ENCODE measurements at places on chromosomes 7 and 10.
A peak's percentile ranks its signal among the peaks of the same experiment; 100 is the strongest.

- no peak for DNase-seq
Measured at GRCh38 chr10:80996615-80997193, 459.0 kb downstream of the SH2D4B start.

DNA sequence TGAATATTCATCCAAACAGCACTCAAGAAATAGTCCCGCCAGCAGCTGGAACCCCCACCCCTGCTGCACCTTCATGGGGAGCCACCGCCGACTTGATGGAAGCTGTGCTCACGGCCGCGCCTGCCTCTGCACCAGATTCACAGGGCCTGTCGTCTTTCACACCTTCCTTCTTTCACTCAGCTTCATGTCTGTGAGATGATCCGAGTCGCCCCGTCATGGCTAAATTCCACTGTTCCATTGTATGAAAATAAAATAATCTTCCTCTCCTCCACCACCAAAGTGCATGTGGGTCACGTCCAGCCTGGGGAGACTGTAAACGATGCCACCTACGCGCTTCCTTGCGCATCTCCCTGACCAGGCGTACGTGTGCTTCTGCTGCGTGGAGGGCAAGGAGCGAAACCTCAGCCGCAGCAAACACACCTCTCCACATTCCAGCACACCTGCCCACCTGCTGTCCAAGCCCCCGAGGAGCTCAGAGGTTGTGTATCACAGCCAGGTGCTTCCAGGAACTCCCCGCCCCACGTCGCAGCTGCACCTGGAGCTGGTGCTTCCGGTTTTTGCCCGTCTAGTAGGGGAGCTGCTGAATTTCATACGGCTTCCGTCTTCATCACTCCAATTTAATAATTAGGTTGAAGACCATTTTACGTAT, 137.0 kb downstream of the PTPRN2 start:
- DNase-seq, result no peak

GRCh38 chr7:41954976-41955375, 252.1 kb upstream of the INHBA start:
- DNase-seq, result no peak

DNA sequence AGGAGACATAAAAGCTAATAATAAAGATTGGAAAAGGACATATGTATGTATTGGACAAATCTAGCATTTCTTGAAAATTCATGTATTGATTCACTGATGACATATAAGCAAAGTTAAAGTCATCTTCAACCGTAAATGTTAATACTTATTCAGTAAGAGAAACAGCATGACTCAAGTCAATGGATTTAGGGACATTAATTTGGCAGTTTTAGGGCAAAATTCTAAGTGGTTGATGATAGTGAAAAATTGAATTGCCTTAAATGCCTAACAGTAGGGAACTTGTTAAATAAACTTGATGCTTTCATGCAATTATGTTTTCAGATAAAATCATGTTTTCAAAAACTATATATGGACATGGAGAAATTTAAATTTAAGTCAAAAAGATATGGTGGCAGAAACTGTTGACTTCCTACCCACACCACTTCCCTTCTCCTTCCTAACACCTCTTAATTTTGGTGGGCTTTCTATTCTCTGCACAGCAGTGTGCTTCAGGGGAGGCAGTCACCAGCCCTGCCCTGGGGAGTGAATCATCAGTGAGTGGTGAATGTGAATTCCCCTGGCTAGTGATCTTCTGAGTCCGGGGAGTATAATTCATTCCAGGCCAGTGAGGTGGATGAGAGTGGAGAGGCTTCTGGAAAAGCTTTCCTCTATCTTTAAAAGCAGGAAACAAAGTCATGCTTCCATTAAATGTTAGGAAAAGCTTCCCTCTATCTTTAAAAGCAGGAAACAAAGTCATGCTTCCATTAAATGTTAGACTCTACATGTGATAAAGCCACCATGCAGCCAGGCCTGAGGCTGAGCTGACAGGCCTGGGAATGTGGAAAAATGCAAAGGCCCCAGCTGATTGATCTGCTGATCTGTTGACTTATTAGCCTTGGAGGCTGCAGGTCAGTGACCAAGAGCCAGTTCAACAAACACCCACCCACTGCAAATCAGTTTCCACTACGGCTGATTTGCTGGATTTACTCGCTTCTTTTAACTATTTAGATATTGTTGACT, 25.2 kb upstream of the ITGB1 start:
- DNase-seq, result peak; percentile 68

GRCh38 chr7:27166531-27167505, 1.5 kb upstream of the HOXA9 start:
- DNase-seq, result no peak

DNA sequence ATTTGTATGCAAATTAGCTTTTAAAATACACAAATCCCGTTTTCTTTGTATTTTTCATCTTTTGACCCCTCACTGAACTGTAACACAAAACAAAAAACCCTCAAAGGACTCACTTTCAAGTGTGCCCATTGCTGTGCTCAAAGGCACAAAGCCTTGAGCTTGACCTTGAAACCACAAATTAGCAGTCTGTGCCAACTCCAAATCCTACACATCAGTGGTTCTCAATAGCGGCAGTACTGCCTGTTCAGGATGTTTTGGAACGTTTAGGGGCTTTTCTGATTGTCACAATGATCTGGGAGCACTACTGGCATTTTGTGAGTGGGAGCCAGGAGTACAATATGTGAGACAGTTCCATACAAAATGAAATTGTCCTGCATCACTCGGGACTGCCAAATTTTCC, 55.5 kb downstream of the KDM7A start:
- DNase-seq, result no peak

DNA sequence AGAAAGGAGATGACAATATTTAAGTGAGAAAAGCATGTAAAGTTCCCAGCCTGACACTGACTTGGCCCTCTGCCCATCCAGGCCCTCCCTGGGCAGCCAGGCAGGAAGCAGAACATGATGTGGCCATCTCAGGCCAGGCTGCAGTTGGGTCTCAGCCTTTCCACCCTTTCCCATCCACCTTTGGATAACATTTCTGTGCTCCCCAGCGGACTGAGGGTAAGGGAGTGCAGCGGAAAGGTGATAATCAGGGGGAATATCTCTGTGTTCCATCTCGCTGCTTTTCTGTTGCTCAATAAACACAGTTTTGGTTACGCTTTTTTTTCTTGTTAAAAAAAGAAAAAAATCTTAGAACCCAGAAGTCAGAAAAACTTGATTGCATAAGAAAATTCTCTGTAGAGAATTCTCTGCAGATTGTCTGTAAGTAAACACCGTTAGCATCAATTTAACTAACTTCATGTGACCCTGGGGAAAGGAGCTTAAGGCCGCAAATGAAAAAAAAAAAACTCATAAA, 37.2 kb upstream of the TARP start:
- DNase-seq, result no peak

DNA sequence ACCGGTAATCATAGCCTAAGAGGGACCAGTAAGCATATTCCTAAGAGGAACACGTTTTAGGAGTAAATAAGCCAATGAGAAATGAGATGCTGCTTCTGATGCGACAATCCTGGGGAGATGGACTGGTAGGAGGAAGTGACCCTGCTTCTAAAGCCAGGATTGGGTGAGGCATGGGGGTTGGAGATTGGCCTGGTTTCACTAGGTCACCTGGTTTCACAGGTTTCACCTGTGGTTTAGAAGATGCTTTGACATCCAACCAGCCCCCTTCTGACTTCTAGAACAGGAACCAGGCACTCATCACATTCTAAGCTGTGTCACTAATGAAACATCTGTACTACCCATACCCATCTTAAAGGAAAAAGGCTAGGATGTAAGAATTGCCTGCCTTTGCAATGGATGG, 53.0 kb upstream of the BAMBI start:
- no peak for DNase-seq

DNA sequence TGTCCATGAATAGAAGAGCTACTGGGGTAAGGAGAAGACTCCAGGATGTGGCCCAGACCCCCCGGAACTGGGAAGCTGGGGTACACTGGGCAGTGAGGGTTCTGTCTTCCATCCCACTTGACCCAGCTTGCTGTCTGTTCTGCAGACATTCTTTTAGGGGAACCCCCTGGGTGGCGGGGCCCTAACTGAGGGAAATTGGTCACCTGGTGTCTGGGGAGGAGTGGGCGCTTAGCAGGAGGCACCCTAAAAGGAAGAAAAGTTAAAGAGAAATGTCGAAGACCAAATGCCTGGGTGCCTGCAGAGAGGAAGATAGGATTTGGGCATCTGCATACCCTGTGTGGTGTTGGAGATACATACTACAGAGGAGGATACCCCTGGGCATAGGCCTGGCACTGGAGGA, 1.0 kb downstream of the AP1S1 start:
- no peak for DNase-seq

- no peak for DNase-seq
Measured at GRCh38 chr10:78996792-78997129, 72.0 kb upstream of the ZMIZ1 start.

DNA sequence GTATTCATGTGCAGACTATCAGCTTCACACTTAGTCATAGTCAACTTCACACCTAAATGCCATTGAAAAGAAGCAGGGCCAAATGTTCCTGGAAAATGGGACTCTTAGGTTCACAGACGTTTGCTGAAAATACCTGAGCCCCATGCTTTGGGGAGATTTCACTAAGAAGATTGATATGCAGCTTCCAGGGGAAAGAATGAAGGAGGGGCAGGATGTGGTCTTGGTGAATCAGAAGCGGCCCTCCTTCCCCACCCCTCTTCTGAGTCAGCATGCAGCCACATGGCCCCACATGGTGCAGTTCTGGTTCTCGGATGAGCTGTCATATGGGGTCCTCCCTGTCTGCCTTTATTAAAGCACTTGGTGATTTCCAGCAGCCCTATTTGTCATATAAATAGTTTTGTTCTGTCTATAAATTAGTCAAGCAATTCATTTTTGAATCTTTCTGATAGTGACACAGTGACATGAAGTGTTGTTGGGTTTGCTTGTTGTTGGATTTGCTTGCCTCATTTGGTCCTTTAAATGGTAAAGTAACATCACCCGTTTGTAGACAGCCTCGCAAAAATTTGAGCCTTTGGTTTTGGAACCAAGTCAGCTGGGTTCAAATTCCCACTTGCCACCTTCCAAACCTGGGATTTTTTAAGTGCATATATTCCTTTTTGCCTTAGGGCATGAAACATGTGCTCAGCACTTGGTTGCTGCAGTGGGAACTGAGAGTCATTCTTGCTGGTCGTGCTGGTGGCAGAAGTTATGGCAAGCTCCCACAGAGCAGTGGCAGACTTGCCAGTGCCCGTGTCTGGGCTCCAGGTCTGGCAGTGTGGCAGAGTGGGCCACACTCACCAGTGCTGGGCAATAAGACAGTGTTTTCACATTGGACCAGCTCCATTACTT, 68.1 kb upstream of the CDK6 start:
- DNase-seq, result peak; percentile 79

DNA sequence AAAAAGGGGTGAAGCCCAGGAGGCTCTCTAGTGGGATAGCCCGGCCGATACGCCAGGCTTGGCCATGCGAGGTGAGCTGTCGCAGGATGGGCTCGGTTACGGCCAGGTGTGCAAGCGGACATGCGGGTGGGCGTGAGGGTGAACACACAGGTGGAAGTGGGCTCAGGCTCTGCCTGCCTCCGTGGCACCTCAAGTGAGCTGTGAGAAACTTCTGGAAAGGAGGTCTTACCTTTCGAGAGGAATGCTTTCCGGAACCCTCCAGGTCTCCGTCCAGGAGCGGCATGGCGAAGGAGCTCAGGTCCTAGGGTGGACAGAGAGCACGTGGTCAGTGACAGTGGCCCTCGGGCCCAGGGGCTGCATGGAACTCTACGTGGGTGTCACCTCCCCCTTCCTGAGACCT, 90.7 kb downstream of the PRKAG2 start:
- DNase-seq, result no peak

DNA sequence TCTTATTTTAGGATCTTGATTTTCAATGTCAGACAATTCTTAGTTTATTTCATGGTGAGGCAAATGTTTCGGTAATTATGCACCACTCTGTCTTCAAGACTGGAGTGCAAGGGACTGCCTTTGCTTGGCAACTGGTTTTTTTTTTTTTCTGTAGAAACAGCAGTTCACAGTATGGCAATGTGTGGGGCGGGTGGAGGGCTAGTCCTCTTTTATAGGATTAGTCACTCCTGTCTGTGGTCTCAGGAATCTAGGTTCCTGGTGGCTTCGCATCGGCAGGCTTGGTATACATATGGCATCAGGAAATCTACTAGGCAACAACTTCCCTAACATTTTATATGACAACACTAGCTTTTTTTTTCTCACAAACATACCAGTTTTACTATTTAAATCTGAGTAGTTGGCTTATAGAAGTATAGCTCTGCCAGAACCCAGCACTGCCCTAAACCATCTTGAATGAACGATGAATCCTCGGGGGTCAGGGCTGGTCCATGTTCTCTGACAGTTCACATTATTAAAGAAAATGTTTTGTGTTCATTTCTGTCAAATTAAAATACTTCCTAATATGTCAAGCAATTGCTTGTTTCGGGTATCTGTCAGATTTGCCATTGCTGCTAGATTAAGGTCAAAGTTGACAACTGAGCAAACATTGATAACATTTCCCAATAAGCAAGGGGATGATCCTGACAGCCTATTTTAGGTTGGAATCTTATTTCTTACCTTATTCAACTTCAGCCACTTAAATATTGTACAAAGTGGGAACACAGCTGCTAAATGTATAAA, 289.7 kb upstream of the VSTM2A start:
- no peak for DNase-seq

DNA sequence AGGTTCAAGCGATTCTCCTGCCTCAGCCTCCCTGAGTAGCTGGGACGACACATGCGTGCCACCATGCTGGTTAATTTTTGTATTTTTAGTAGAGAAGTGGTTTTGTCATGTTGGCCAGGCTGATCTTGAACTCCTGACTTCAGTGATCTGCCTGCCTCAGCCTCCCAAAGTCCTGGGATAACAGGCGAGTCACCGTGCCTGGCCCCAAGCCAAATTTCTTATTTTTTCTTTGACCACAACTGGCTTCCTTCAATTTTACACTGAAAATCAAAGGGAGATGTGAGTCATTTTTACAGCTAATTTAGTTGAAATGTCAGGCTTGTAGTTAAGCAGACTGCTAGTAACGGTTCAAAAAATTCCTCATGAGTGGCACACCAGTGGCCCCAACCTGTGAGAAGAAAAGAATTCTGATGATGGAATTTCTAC, 7.8 kb downstream of the RNF216 start:
- peak; percentile 67 for DNase-seq

GRCh38 chr10:35339942-35340341, 3.6 kb downstream of the CCNY start:
- no peak for DNase-seq

- peak; percentile 38 for DNase-seq
Measured at GRCh38 chr7:120218712-120219111, 54.3 kb upstream of the KCND2 start.

DNA sequence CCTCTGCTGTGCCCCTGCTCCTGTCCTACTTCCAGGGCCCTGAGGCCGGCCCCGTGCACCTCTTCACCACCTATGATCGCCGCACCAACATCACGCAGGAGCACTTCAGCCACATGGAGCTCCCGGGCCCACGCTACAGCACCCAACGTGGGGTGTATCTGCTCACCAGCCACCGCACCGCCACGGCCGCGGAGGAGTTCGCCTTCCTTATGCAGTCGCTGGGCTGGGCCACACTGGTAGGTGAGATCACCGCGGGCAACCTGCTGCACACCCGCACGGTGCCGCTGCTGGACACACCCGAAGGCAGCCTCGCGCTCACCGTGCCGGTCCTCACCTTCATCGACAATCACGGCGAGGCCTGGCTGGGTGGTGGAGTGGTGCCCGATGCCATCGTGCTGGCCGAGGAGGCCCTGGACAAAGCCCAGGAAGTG, 1.8 kb downstream of the RBP3 start:
- DNase-seq, result no peak

- DNase-seq, result no peak
Measured at GRCh38 chr10:35452171-35452570, 115.9 kb downstream of the CCNY start.

GRCh38 chr7:136303162-136303561, 326.0 kb upstream of the MTPN start:
- DNase-seq, result no peak

- DNase-seq, result no peak
Measured at GRCh38 chr7:148265896-148266295, 324.7 kb upstream of the C7orf33 start.
